ENCODE measurements at places on chromosomes 1 and 21.

GRCh38 chr1:28159243-28159642, 17.2 kb downstream of the PTAFR start:
- no peak for DNase-seq

GRCh38 chr1:84086189-84086588, 57.9 kb upstream of the PRKACB start:
- DNase-seq, result no peak

DNA sequence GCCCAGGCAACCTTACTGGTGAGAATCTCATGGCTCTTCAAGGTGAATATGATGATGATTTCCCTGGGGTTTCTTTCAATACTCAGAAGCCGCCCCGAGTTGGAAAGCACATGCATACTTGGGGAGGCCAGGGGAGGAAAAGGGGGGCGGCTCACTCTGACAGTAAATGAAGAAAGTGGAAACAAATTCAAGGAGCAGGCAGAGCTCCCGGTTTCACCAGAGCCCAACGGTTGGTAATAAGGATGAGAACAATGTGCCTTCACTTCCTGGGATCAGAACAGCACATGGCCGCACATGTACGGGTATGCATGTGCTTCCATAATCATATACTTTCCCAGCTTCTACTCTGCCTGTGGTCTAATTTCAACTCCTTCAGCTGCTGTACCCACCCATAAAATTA, 3.8 kb upstream of the ARHGEF2 start:
- DNase-seq, result no peak

GRCh38 chr1:66166753-66167152, 367.2 kb upstream of the SGIP1 start:
- DNase-seq, result no peak

DNA sequence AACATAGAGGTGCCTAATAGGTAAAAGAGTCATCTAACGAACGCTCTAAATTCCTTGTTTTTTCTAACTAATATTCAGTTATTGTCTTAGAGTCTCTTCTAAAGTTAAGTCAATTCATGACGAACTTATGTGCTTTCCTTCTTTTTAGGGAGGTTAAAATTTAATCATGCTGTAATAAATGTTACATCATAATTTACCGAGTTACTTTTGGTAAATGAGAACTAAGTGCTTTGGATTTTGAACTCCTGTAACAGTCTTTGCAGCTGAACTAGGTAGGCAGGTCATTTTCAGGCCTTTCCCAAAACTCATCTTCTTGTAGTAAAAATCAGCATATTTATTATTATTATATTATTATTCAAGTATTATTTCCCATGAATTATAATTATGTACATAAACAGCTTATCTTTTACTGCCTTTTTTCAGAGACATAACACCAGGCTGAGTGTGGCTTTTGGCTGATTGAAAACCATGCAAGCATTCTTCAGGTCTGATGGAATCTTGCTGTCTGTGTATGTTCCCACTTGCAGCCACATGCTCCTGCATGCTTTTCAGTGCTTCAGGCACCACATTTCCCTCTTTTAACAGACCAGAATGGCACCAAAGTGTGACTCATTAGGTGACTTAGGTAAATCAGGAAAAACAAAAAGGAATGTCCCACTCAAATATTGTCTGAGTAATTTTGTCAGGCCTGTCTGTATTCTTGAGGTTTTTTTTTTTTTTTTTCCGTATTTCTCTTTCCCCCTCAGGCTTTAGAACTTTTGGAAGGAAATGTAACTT, 81.0 kb upstream of the CD55 start:
- DNase-seq, result no peak

DNA sequence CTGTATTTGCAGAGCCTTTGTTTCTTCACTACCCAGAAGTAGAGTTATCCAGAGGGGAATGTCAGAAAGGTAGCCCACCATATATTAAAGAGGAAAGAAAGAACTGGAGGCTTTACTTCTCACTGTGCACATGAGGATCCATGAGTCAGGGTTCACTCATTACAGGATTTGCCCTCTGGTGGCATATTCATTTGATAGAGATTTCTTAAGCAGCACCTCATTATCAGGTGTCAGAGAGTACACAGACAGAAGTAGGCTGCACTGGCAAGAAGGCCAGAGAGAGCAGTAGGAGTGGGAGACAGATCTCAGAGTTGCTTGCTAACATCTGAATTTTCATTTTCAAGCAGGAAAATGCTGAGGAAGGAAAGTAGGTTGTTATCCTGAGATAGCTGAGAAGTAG, 123.8 kb downstream of the PIK3R3 start:
- DNase-seq, result no peak

- DNase-seq, result no peak
Measured at GRCh38 chr21:42569732-42570301, 56.2 kb downstream of the SLC37A1 start.

DNA sequence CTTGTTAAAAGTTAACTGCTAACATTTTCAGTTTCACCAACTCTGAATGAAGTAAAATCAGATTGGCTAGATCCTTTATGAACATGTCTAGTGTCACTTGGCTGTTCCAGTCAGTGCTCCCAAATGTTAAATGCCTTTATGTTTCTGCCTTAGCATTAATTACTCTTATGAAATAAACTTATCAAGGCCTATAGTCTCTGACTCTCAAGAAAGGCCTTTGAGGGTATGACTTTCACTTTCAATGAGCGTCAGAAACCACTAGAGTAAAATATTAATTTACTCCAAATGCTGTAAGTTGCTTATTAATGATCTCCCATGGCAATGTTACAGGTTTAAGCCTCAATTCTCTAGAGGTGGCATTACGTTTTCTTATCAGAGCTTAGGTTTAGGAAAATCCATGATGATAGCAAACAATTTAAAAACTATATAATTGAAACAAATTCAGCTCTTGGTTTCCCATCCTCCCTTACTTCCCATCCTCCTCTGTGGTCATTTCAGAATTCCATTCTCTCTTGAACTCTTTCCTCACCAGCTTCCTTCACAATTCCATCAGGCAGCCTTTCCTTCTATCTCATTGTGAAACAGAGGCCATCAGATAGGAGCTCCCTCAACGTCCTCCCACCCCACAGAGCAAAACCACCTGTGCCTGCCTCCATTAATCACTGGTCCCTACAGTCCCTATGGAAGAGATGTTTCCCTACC, 108.6 kb upstream of the COP1 start:
- DNase-seq, result no peak

DNA sequence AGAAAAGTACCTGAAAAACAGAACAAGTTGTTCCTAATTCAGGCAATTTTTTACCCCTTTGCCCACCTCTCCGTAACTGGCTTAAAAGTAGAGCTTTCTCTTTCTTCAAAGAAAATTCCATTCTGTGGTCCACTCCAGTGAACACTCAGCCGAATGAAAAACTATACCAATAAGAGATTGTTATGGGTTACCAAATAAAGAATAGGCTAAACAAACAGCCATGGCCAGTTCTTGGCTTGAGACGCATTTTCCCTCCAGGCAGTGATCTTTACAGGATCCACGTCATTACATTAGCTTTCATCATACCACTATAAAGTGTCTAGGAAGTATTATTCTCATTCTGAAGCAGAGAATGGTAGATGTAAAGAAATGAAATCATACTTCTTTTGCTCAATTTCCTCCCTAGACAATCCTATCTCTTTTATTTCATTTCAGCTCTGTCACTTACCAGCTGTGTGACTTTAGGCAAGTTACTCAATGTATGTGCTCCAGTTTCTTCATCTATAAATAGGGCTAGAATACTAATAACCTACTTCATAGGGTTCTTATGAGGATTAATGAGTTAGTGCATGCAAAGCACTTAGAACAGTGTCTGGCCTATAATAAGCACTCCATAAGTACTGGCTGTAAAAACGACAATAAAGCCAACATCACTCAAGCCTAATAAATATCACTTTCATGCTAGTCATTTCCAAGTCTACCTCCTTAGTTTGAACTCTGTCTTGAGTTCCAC, 26.5 kb upstream of the TRIM45 start:
- no peak for DNase-seq

DNA sequence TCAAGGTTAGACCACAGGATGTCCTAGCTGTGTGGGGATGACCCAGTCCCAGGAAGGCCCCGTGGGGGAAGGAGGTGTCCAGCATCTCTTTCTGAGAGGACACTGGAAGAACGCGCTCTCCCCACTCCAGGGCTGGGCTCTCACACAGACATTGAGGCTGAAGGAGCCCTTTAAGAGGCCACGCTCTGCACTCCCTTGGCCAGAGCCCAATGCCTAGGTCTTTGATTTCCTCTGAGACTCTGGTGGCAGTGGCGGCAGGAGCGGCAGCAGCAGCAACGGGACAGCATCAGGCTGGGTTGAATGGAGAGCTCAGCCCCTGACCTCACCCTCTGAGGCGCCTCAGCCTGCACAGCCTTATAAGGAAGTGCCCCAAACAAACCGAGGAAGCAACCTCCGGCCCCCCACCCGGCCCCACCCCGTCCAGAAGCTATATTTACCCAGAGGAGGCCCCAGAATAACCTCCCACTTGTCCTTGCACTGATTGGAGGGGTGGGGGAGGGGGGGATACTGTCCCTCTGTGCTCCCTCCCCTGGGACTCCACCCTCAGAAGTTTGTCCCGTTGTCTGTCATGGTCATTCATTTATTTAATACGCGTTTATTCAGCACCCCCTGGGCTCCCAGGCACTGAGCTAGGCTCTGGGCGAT, 12.3 kb downstream of the NES start:
- no peak for DNase-seq

- no peak for DNase-seq
Measured at GRCh38 chr1:81585371-81585770, 215.4 kb upstream of the ADGRL2 start.

DNA sequence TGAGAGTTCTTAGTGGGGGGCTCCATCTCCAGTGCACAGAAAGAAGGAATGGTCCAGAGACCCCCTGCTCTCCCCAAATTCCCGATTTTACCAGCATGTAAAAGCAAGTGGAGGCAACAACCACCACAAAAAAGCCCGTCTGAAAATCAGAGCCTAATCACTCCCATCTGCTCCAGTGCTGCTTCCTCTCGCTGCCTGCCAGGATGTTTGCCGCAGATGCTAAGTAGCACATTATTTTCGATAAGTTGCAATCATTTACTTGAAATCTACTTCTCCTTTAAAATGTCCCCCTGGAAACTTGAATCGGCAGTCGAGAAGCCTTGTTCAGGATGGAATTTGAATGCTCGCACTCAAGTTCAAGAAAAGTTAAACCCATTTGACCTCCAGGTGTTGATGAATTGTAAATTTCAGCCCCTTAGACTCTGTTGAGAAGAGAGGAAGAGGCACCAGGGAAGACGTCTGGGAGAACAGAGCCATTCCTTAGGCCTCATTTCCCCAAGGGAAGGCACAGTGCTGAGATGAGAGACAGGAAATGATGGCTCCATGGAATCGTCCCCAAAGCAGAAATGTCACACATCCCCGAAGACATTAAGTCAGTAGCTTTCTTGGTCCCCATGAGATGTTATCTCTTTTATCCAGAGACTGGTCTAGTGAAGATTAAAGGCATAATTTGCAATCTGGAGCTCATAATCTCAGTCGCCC, 221.3 kb downstream of the PBX1 start:
- no peak for DNase-seq
